ENCODE measurements at places on chromosomes 7 and 10. TPM values are rescaled to one million over a fixed set of nuclear protein-coding genes. Genes with fewer than 3 reads are reported as not detected.

Gene SFRP5
- 0.91 TPM for total RNA-seq

Gene DKK1
- 12.7 TPM for total RNA-seq

DNA sequence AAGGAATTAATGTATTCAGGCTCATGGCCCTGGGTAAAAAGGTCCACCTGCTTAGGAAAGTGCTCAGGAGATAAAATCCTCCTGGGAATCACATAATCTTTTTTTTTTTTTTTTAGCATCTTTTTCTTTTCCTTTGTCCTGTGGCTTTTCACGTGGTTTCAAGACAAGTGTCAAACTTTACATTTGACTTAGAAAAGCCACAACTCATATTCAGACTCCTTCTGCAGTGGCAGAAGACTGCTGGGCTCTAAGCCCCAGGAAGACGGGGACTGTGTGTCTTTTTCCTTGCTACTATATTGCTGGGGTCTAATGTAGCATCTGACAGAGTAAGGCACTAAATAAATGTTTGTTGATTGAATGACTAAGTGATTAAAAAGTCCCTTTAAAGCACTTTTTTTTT is 127.5 kb upstream of the ANKRD1 start:
- no peak for DNase-seq
- H3K4me1 ChIP-seq, result peaks cover 8% of the 10 kb centered on the region
- H3K27ac ChIP-seq, result no peak overlapping the region
- no peak overlapping the region for H3K4me3 ChIP-seq
- H3K27me3 ChIP-seq, result no peaks in the 10 kb centered on the region

DNA sequence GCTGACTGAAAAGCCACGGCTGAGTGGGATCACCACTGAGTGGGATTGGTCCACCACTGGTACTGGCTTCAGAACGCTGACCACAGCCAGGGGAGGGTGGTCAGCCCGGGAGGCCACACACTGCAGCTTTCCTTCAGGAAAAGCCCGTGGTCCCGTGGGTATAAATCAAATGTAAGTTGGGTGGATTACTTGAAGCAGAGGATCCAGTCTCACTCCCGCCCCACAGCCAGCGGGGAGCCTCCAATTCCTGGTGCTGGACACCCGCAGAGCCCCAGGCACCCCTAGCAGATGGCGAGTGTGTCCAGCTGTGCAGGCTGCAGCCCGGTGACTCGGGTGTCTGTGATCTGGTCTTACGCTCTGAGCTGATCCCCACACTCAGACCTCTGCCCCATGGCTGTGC is 231.1 kb upstream of the ZNF32 start:
- H3K27ac ChIP-seq, result no peak overlapping the region
- H3K36me3 ChIP-seq, result no peaks in the 10 kb centered on the region
- no peaks in the 10 kb centered on the region for H3K27me3 ChIP-seq
- no peak overlapping the region for H3K4me3 ChIP-seq
- peaks cover 9% of the 10 kb centered on the region for H3K4me1 ChIP-seq
- no peak for DNase-seq

GRCh38 chr10:46069771-46070463 is 23.8 kb upstream of the MSMB start:
- no peak overlapping the region for H3K4me3 ChIP-seq
- no peak overlapping the region for H3K27ac ChIP-seq
- no peaks in the 10 kb centered on the region for H3K27me3 ChIP-seq
- H3K4me1 ChIP-seq, result no peaks in the 10 kb centered on the region
- DNase-seq, result no peak

GRCh38 chr7:151439855-151440798 is at the start of gene CRYGN:
Gene CRYGN (minus strand): TSS chr7:151440141. CDS start chr7:151439917, 224 bp downstream.
- no peaks in the 10 kb centered on the region for H3K36me3 ChIP-seq
- H3K4me3 ChIP-seq, result peak within 1 kb of the TSS; percentile 37
- H3K27me3 ChIP-seq, result peaks cover 18% of the 10 kb centered on the region
- H3K4me1 ChIP-seq, result peaks cover 21% of the 10 kb centered on the region

DNA sequence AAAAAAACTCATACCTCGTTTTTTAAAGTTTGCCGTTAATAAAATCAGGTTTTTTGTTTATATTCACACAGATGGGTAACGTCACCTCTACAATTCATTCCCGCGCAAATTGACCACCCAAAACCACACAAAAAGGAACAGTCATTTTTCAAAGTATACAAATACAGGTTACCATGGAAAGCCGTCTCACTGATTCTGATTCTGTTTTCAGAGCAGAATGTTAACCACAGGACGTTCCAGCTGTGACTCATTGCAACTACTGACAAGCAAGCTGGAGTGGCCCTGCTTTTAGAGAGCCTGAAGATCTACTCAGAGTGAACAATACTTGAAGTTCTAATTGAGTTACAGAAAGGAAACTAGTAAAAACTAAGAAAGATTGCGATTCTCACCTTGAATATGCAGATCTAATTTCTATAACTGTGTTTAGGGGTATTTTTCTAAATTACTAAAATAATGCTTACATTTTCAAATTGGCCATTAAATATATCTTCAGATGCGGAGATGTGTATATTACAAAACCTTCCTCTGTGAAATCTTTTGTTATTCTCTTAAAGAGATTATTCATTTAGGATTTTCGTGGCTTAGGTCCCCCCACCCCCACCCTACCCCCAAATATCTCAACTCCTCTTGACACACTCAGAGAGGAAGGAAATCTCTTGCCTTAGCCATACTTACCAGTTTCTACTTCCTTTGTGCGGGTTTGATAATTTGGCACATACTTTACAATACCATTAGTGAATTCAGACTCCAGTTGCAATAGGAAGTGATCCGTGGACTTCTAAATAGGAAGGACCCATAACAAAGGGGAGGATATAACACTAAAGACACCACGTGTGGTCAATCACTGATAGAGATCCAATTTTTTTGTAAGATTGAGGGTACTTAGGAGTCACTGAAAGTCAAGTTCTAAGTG is 106.0 kb downstream of the CUBN start:
- DNase-seq, result no peak
- no peaks in the 10 kb centered on the region for H3K27me3 ChIP-seq
- H3K4me3 ChIP-seq, result no peak overlapping the region
- H3K27ac ChIP-seq, result peak overlapping the region; percentile 84

DNA sequence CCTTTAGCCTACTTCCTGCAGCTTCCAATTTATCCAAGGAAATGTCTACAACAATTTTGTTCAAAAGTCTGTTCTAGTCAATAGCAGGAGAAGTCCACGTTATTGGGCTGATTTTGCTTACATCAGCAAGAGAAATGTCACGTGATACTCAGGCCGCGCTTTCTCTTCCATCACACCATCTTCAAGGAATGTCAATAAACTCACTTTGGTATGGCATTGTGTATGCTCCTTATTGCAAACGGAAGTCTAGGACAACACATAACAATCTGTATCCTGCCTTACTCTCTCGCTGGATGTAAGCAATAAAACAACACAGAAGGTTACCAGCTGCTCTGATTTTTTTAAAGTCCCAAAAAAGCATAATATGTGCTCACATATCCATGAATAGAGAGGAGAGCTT is 17.1 kb upstream of the STK17A start:
- no peak overlapping the region for H3K27ac ChIP-seq
- no peaks in the 10 kb centered on the region for H3K4me1 ChIP-seq
- no peaks in the 10 kb centered on the region for H3K36me3 ChIP-seq
- DNase-seq, result no peak

DNA sequence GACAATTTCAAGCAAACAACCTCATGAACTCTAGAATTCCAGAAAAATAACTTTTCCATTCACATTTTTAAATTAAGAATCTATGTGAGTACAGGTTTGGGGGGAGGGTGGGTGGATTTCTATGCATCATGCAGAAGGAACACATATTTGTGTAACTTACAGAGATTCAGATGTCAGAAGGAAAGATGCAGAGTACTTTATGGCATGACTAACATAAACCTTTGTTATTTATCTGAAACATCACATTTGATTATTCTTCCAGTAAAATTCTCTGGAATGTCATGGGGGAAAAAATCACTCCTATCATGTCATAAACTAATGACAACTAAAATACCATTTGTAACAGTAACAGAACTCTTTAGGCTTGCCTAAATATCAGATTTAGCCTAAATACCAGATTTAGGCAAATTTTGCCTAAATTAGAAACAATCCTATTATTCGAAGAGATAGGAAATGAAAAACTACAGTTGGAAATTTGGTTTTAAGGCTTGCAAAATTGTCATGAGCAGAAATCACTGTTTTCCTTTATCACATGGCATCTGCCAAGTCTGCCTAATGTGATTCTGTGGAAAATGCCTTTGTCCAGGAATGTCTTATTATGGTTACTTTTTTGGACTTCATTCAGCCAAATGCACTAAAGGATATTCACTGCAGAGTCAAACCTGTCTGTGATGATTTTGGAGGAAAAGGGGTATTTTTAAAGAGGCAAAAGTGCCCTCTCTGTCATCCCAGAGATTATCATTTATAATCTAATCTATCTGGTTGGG is 527.7 kb upstream of the CELF2 start:
- no peaks in the 10 kb centered on the region for H3K4me1 ChIP-seq
- no peak for DNase-seq
- H3K27me3 ChIP-seq, result no peaks in the 10 kb centered on the region
- no peak overlapping the region for H3K27ac ChIP-seq
